Endothelial cell (in vitro differentiated cells): ENCODE measurements at places on chromosomes 1 and 21. TPM values are rescaled to one million over a fixed set of nuclear protein-coding genes. Genes with fewer than 3 reads are reported as not detected.

DNA sequence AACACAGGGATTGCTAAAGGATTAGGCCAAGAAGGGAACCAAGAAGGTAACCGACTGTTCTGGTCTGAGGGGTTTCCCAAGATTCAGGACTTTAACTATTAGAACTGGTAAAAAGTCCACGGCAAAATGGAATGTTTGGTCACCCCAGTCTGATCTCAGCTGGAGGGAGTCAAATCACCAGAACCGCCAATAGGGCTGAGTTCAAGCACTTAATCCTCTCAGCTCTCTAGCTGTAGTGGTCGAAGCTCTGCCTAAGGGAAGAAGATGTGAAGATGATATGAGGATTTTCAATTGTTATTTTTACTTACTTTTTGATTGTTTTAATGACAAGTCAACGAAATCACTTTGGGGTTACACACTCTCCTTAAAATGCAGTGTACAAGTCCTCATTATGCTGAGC, 29.1 kb downstream of the F5 start:
- H3K36me3 ChIP-seq, result no peaks in the 10 kb centered on the region
- peaks cover 2% of the 10 kb centered on the region for H3K27me3 ChIP-seq
- no peaks in the 10 kb centered on the region for H3K4me1 ChIP-seq
- H3K4me3 ChIP-seq, result no peak overlapping the region

PRMT2 gene
- total RNA-seq, result 151 TPM

DNA sequence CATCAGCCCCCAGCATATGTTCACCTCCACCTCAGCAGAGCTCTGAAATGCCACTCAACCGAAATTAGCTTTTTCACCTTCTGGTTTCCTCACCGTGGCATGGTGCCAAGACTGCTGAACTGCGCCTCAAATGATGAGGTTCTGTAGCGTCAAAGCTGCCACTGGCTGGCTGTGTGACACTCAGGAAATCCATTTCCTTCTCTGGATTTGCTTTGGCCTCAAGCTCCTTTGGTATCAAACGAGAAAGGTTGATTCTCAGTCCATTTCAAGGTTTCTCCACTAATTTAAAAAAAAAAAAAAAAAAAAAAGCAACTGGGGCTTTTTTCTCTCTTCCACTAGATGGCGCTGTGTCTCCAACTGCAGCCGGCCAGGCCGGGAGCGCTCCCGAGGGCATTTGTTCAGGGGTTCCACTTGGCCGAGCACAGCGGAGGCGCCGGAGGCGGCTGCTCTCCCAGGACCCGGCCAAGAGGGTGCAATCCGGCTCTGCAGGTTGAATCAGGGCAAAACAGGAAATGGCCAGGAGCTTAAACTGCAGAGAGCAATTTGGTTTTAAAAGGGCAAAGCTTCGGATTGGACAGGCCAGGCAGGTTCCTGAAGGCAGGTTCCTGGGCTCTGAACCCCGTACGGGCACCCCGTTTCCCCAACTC, 26.5 kb upstream of the PLA2G2C start:
- no peak overlapping the region for H3K27ac ChIP-seq
- H3K36me3 ChIP-seq, result no peaks in the 10 kb centered on the region
- H3K27me3 ChIP-seq, result peaks cover 3% of the 10 kb centered on the region
- H3K4me1 ChIP-seq, result no peaks in the 10 kb centered on the region
- DNase-seq, result peak; percentile 70

DNA sequence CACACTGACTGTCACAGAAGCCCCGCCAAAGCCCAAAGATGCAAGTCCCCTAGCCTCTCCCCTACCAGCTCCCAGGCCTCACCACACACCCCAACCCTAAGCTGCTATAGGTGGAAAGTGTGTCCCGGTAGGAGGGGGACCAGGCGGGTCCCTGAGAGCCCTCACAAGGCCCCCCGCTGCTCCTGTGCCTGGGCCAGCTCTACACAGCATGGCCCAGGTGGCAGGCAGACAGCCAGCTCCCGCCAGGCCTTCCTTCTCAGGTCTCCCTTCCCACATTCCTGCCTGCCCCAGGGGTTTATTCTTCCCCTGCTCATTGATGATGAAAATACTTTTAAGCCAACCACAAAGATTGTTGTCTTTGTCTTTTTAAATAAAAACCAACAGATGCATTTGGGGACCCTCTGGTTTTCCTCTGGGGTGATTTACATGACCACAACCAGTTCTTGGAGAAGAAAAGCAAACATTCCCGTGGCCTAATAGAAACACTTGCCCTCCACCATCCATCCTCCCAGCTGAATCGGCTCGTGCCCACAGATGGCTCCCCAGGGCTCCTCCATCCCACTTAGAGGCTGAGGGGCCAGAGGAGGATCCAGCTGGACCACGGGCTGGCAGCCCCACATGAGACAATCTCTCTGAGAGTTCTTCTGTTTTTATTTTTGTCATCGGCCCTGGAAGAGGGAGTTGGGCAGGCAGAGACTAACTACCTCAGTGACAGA, 93.1 kb downstream of the DMRTB1 start:
- H3K4me1 ChIP-seq, result no peaks in the 10 kb centered on the region
- H3K27me3 ChIP-seq, result peaks cover 7% of the 10 kb centered on the region
- no peak overlapping the region for H3K4me3 ChIP-seq
- H3K27ac ChIP-seq, result no peak overlapping the region
- no peak for DNase-seq

GRCh38 chr21:33441489-33442477, 38.0 kb downstream of the TMEM50B start:
- H3K4me3 ChIP-seq, result no peak overlapping the region
- DNase-seq, result no peak
- H3K4me1 ChIP-seq, result no peaks in the 10 kb centered on the region
- no peaks in the 10 kb centered on the region for H3K36me3 ChIP-seq
- no peak overlapping the region for H3K27ac ChIP-seq

- DNase-seq, result no peak
- no peak overlapping the region for H3K27ac ChIP-seq
- H3K36me3 ChIP-seq, result peaks cover 3% of the 10 kb centered on the region
These were observed 30.4 kb downstream of the VAV3 start for GRCh38 chr1:107934578-107934977.

- DNase-seq, result no peak
- peaks cover 14% of the 10 kb centered on the region for H3K27me3 ChIP-seq
- H3K4me1 ChIP-seq, result peaks cover 7% of the 10 kb centered on the region
- no peak overlapping the region for H3K27ac ChIP-seq
- H3K36me3 ChIP-seq, result peaks cover 7% of the 10 kb centered on the region
- H3K4me3 ChIP-seq, result no peak overlapping the region
These were observed 103.0 kb upstream of the BACE2 start for GRCh38 chr21:41064951-41065350.

DNA sequence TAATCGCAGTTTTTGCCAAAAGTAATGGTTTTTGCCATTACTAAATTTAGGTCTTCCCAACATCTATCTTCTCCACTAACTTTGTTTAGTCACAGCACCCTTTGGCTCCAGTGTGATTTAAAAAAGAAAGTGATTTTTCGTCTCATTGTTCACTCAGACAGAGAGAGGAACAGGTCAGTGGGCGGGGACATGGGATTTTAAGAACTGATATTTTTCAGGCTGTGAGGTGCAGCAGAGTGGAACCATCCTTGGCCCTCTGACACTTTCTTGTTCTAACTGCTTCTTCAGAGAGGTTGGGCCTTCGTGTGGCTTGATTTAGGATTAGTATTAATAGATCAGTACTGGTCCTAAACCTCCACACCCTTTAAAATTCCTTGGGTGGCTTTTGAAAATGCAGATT, 38.8 kb downstream of the CASQ2 start:
- DNase-seq, result no peak
- no peak overlapping the region for H3K4me3 ChIP-seq
- H3K27me3 ChIP-seq, result peaks cover 1% of the 10 kb centered on the region
- H3K4me1 ChIP-seq, result peaks cover 46% of the 10 kb centered on the region
- H3K36me3 ChIP-seq, result no peaks in the 10 kb centered on the region

KRTAP20-1 gene
- total RNA-seq, result not detected

SEC16B gene
- 0.49 TPM for total RNA-seq

DNA sequence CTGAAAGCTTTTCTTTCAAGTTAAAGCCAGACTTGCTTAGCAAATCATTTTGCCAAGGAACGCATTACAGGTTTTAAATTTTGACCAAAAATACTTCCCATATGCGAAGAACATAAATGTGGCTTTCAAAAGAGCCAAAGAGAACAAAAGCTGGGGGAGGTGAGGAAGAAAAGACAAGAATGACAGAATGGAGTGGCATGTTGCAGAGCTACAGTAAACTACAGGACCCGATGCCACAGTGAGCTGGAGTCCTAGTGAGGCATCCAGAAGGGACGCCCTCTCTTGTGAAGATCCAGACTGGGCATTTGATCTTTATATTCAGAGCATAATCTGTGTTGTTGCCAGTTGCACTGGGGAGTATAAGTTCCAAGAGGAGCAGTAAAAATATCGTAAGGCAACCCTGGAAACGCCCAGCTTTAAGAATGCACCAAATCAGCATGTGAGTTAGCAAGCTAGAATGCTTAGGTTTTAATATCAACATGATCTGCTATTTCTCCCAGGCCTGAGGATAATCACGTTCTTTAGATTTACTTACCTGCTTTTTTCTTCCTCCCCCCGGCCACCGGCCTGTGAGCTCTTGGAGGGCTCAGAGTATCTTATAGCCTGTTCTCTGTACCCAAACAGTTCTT, 48.4 kb upstream of the HOOK1 start:
- H3K27me3 ChIP-seq, result no peaks in the 10 kb centered on the region
- no peaks in the 10 kb centered on the region for H3K36me3 ChIP-seq
- H3K4me1 ChIP-seq, result peaks cover 23% of the 10 kb centered on the region

DNA sequence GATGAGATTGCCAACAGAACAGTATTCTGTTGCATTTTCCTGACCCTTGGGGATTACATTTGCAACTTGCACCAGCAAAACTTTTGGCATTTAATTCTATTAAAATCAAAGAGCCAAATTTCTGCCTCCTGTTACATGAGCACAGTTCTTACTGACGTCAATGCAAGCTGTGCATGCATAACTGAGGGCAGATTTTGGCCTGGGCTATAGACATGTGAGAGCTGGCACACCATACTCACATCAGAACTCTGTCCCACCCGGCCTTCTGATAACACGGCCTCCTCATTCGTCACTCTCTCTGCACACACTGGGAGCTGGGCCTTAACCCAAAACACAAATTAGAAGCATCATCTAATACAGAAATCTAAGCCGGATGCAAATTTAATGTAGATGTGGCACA, 31.5 kb downstream of the PAPPA2 start:
- no peaks in the 10 kb centered on the region for H3K36me3 ChIP-seq
- H3K4me1 ChIP-seq, result peaks cover 4% of the 10 kb centered on the region
- no peak overlapping the region for H3K4me3 ChIP-seq

- H3K4me3 ChIP-seq, result peak within 1 kb of the TSS; percentile 99
- peaks cover 17% of the 10 kb centered on the region for H3K36me3 ChIP-seq
- peak; percentile 93 for DNase-seq
- H3K27ac ChIP-seq, result peak within 1 kb of the TSS; percentile 93
These were observed at the start of gene MEX3A for GRCh38 chr1:156082309-156083091. Gene MEX3A (minus strand): TSS chr1:156082465. CDS start chr1:156081998, 467 bp downstream.

GRCh38 chr1:2098301-2098698, 48.1 kb downstream of the PRKCZ start:
- no peak overlapping the region for H3K4me3 ChIP-seq
- DNase-seq, result no peak
- peaks cover 3% of the 10 kb centered on the region for H3K27me3 ChIP-seq
- H3K4me1 ChIP-seq, result no peaks in the 10 kb centered on the region
- peaks cover 9% of the 10 kb centered on the region for H3K36me3 ChIP-seq

MIB2 gene
- total RNA-seq, result 84.4 TPM

DNA sequence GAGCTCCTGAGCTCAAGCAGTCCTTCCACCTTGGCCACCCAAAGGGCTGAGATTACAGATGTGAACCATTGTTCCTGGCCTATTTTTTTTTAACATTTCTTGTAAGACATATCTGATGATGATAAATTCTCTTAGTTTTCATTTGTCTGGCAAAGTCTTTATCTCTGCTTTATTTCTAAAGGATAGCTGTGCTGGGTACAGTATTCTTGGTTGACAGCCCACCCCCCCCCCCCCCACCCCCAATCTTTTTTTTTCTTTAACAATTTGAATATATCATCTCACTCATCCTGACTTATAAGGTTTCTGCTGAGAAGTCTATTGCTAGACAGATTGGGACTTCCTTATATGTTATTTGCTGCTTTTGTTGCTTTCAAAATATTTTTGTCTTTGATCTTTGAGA, 51.3 kb downstream of the PKN2 start:
- peaks cover 8% of the 10 kb centered on the region for H3K4me1 ChIP-seq
- H3K36me3 ChIP-seq, result peaks cover 3% of the 10 kb centered on the region
- no peak overlapping the region for H3K4me3 ChIP-seq
- no peaks in the 10 kb centered on the region for H3K27me3 ChIP-seq
- H3K27ac ChIP-seq, result no peak overlapping the region
- no peak for DNase-seq

DNA sequence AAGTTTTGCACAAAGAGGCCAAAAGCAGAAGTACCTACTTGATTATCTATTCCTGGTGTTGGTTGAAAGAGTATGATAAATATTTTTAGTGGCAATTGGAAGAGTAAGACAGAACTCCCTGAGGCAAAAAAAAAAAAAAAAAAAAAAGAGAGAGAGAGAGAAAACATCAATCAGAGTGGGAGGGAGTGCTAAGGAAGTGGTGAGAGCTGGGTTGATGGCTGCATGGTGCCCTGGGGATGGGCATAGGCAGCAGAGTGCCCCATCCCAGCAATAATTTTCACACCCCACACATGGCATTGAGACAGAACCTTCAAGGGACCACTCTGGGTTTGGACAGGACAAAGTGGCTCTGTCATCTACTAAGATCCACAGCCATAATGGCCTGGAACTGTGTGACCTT, 59.4 kb upstream of the FAM20B start:
- no peak overlapping the region for H3K4me3 ChIP-seq
- no peak for DNase-seq
- no peak overlapping the region for H3K27ac ChIP-seq
- H3K36me3 ChIP-seq, result peaks cover 11% of the 10 kb centered on the region
- no peaks in the 10 kb centered on the region for H3K4me1 ChIP-seq

DNA sequence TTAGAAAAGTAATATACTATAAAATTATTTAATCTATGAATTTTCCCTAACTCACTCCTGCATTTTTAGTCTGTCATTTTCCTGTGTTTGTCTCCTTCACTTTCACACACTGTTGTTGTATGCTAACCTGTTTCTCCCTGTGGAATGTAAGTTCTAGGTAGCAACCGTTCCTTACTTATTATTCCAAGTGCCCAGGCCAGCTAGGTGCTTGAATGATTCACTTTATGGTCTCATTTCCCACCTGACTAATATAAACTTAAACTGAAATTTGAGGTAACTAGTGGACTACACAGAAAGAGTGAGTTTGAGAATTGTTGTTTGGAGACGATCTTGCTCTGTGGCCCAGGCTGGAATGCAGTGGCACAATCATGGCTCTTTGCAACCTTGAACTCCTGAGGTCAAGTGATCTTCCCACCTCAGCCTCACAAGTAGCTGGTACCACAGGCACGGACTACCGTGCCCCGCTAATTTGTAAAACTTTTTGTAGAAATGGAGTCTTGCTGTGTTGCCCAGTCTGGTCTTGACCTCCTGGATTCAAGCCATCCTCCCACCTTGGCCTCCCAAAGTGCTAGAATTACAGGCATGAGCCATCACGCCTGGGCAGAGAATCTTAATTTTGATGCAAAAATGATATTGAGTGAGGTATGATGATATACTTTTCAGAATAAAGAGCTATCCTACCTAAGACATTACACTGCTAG, 1.9 kb downstream of the ZYG11B start:
- peaks cover 2% of the 10 kb centered on the region for H3K27me3 ChIP-seq
- peaks cover 7% of the 10 kb centered on the region for H3K36me3 ChIP-seq
- H3K4me1 ChIP-seq, result peaks cover 25% of the 10 kb centered on the region
- no peak for DNase-seq

PTGER3 gene
- 6.5 TPM for total RNA-seq
